ENCODE measurements at places on chromosomes 2 and 18.

DNA sequence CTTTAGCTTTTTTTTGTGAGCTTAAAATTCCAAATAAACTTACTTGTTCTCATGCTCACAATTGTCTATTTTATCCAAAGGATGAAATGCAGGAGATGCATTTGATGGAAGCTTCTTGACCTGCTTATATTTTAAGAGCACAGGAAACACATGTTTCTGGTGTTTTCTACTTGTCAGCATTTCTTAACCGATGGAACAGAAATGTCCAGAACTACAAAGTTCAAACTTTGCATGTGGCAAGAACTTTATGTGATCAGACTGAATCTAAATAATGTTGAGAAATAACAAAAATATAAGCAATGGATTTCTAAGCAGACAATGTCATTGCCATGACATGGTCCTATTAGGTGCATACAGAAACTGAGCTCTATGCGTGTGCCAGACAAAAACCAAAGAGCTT is 9.9 kb upstream of the CTLA4 start:
- DNase-seq = no peak

DNA sequence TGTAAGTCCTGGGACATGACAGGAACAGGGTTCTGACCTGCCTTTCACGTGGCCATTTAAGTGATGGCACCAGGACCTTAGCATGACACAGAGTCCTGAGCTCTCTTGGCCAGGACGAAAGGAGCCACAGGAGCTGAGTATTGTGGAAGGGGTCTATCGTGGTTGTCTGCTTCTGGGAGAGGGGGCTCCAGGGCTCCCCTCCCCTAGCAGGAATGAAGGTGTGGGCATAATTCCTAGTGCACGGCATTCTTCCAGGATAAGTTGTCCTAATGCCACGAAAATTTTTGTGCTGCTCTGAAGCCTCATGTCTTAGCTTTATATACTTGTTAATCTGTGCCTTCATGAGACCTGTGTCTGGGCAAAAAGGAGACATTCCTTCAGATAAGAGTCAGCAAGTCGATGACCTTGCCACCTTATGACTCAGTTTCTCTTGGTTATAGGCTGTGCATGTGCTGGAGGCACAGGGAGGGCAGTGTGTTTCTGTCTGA is 17.1 kb downstream of the GATA6 start:
- DNase-seq = no peak

- DNase-seq = no peak
Measured at GRCh38 chr2:64904413-64905329, 84.5 kb upstream of the SLC1A4 start.

- DNase-seq = no peak
Measured at GRCh38 chr2:127079358-127079920, 27.5 kb downstream of the BIN1 start.

Measured in stimulated activated CD8-positive, alpha-beta memory T cell treated with anti-CD3 and anti-CD28 coated beads, Interleukin-7, amount 100 ng/mL, for 4 hours (primary cell).